ENCODE measurements at places on chromosomes 4 and X. TPM values are rescaled to one million over a fixed set of nuclear protein-coding genes. Genes with fewer than 3 reads are reported as not detected.

The MID2 gene
- total RNA-seq, result 3.3 TPM

The MUC7 gene
- total RNA-seq, result not detected

DNA sequence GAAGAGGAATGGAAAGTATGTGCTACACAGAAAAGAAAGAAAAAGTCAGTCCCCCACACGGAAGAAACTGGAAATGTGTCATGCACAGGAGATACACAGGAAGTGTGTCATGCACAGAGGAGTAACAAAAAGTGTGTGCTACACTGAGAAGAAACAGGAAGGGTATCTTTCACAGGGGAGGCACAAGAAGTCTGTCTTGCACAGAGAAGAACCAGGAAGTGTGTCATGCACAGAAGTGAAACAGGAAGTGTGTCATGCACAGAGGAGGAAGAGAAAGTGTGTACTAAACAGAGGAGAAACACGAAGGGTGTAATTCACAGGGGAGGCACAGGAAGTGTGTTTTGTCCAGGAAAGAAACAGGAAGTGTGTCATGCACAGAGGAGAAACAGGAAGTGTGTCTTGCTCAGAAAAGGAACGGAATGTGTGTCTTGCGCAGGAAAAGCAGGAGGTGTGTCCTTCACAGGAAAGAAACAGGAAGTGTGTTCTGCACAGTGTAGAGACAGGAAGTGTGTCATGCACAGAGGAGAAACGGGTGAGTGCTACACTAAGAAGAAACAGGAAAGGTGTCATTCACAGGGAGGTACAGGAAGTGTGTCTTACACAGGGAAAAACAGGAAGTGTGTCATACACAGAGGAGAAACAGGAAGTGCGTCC is 527.2 kb upstream of the PRKX start:
- no peak overlapping the region for H3K4me3 ChIP-seq
- H3K27me3 ChIP-seq, result no peaks in the 10 kb centered on the region
- H3K4me1 ChIP-seq, result no peaks in the 10 kb centered on the region
- no peaks in the 10 kb centered on the region for H3K36me3 ChIP-seq
- DNase-seq, result no peak

DNA sequence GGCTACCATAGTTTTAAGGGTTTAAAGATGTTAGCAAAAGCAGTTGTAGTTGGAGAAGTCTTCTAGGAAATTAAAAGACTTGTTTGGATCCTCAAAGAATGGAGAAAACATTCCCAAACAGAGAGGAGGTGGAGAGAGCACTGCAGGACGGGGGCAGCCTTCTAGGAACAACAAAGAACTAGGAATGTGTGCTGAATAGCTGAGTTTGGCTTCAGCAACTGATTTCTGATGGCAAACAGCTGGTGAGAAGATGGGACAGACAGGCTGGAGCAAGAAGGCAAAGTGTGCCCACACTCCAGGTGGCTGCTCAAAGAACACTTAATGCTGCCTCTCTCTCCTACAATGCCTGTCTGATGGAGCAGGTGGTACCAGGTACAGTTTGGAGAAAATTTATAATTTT is 1331.1 kb downstream of the ADGRL3 start:
- no peak overlapping the region for H3K4me3 ChIP-seq
- no peak for DNase-seq
- H3K36me3 ChIP-seq, result no peaks in the 10 kb centered on the region
- no peaks in the 10 kb centered on the region for H3K27me3 ChIP-seq
- no peaks in the 10 kb centered on the region for H3K4me1 ChIP-seq

DNA sequence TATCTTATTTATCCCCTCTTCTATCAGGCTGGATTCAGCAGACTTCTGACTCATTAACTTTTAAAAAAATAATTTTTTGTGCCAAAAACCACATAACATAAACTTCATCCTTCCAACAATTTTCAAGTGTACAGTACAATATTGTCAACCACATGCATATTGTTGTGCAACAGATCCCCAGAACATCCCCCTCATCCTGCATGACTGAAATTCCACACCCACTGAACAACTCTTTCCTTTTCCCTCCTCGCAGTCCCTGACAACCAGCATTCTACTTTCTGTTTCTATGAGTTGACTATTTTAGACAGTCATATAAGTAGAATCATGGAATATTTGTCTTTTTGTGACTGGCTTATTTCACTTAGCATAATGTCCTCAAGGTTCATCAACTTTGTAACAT is 2.2 kb upstream of the MID2 start:
- H3K36me3 ChIP-seq, result no peaks in the 10 kb centered on the region
- no peak overlapping the region for H3K4me3 ChIP-seq
- no peaks in the 10 kb centered on the region for H3K4me1 ChIP-seq
- H3K27me3 ChIP-seq, result no peaks in the 10 kb centered on the region
- no peak overlapping the region for H3K27ac ChIP-seq

DNA sequence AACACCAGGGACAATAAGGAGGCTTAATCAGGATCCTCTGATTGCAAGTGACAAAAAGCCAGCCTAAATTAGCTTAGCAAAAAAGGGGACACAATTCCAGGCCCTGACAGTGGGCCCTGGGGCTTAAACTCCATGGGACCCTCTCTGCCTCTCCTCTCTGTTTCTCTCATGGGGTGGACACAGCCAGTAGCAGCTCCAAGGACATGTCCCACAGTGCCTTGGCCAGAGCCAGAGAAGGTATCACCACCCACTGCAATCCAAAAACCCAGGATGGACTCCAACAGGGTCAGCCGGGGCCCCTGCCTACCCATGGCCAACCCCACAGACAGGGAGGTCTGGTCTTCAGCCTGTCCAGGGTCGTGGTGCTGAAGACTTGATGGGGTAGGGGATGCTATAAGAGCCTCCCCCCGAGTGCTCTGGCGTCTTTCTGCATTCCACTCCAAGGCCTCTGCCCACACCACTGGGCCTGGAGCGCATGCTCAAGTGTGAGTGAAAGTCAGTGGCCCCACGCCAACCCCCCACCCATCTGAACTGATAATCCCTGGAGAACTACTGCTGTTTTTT is 19.7 kb upstream of the PPP2R2C start:
- no peaks in the 10 kb centered on the region for H3K4me1 ChIP-seq
- no peak overlapping the region for H3K27ac ChIP-seq
- H3K36me3 ChIP-seq, result no peaks in the 10 kb centered on the region
- no peak for DNase-seq
- H3K27me3 ChIP-seq, result no peaks in the 10 kb centered on the region

All from heart left ventricle (tissue), 16 donors.